ENCODE measurements at places on chromosomes 7 and 10.

DNA sequence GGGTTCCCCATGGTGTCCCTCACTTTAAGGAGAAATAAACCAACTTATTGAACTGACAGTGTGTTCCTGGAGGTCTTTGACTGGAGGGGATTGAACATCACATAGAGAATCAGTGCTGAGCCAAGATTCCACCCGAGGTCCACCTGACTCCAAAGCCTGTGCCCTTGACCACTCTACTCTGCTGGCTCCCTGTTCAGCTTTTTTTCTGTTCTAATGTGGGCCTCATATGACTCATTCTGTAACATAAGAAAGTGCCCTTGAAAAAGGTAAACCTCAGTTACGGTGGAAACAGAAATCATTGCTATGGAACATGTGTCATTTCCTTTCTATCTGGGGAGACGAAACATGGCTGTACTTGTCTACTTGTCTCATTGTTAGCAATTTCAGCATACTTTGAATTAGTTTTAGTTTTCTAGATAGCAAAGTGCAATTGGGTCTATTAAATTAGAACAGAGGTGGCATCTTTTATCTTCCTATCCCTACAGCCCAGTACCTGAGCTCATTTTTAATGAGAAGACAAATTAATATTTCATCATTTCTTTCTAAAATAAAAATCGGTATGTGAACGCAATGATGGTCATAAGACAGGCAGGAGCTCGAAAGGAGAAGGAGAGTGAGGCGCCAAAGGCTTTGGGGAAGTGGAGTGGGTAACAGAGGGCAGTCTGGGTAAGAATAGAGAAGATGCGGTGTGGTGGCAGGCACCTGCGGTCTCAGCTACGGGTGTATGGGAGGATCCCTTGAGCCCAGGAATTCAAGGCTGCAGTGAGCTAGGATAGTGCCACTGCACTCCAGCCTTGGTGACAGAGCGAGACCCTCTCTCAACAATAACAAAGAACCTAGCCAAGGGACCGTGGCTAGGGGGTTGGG, 1.5 kb downstream of the GSDME start:
- no peak for DNase-seq

GRCh38 chr7:22109761-22110160, 164.1 kb upstream of the CDCA7L start:
- DNase-seq, result no peak

- DNase-seq, result no peak
Measured at GRCh38 chr7:91194841-91195240, 69.4 kb upstream of the FZD1 start.

GRCh38 chr7:116574025-116574822, 49.4 kb downstream of the CAV1 start:
- DNase-seq, result no peak

- DNase-seq, result no peak
Measured at GRCh38 chr10:125775491-125776106, at the start of gene MMP21. MMP21 (minus strand) TSS chr10:125775821; CDS start chr10:125775821, 0 bp downstream.

DNA sequence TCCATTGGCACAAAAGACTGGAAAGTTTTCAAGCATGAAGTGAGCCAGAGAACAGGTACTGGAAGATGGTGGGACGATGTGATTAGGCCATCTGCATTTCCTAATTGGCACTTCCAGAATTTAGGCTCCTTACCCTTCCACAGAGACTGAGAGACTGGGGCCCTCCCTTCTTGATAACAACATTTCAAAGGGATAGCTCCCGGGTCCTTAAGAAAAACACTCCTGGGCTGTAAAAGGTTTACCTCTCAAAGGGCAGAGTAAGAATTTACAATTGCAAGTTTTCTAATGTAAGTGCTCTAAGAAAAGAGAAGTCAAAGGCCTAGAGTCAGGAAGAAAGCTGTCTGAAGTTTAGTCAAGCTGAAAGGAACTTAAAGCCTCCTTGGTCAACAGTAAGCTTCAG, 559.5 kb upstream of the C7orf33 start:
- no peak for DNase-seq

DNA sequence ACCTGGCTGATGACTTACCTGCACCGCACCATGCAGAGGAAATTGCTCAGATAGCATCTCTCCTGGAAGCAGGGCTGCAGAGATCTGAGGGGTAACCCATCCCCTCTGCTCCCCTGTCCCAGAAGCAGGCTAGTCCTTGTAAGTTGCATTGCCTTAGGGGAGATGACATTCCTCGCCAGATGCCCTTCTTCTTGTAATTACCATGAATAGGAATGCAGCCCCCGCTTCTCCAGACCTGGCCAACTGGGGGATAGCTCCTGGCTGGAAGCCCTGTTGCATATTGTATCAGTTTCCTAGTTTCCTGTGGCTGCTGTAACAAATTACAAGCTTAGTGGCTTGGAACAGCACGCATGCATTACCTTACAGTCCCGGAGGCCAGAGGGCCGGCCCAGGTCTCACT, 47.5 kb upstream of the EN2 start:
- DNase-seq, result no peak

- DNase-seq, result no peak
Measured at GRCh38 chr10:53664282-53665019, 891.9 kb upstream of the MBL2 start.

Data from stimulated activated CD8-positive, alpha-beta memory T cell treated with anti-CD3 and anti-CD28 coated beads, Interleukin-7, amount 100 ng/mL, for 24 hours (primary cell).